ENCODE measurements at places on chromosomes 6 and 20.
A peak's percentile ranks its signal among the peaks of the same experiment; 100 is the strongest.

- no peak for DNase-seq
Measured at GRCh38 chr20:54199283-54199682, 8.6 kb upstream of the PFDN4 start.

GRCh38 chr6:131776985-131777384 is 30.8 kb upstream of the ENPP1 start:
- no peak for DNase-seq

GRCh38 chr20:39576771-39577170 is 614.6 kb downstream of the DHX35 start:
- no peak for DNase-seq

DNA sequence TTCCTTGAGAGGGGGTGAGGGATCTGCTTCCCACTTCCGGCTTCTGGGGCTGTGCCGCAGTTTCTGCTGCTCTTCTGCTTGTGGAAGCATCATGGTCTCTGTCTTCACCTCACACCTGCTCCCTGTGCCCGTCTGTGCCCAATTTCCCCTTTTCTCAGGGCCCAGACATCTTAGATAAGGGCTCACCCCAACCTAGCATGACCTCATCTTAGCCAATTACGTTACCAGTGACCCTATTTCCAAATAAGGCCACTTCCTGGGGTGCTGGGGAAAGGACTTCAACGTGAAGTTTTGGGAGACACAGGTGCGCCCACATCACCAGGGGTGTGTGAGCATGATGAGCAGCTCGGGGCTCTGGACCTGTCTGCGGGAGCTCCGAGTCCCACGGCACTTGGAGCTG is 20.7 kb upstream of the RBBP8NL start:
- DNase-seq = no peak

DNA sequence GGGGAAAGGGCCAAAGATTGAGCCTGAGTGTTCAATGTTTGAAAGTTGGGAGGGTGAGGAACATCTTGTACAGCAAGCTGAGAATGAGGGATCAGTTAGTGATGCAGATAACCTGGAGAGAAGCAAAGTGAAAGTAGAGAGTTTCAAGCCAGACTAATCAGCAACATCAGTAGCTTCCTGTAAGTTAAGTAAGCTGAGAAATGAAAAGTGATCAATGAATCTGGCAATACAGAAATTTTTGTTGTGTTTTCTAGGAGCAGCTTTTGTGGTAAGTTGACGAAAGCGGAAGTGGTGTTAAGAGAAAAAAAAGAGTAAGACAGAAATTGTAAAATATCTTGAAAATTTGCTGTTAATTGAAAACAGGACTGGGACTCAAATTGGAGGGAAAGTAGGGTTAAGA is 855.5 kb upstream of the MAP3K7 start:
- no peak for DNase-seq

DNA sequence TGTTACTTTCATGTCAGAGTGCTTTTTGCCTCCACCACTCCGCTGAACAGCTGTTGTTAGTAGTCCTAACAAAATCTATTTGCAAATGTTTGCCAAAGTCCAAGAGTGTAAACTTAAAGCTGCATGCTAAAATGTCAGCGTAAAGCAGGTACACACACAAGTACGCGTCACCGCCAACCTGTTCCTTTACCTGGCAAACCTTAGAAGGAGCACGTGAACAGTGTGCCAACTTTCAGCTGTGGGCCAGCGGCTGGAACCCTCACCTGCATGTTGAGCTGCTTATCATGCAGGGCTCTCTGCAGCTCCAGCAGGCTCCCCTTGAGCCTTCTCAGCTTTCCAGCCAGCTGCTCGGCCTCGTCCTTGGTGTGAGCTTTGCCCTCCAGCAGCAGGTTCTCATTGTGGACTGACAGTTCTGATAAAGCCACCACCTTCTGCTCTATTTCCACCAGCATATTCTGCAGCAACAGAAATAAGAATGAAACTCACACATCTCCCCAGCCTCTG is 359.3 kb downstream of the SYNE1 start:
- no peak for DNase-seq

GRCh38 chr20:3631534-3631933 is 31.7 kb downstream of the GFRA4 start:
- DNase-seq = no peak

- no peak for DNase-seq
Measured at GRCh38 chr6:138514860-138515540, 15.7 kb upstream of the NHSL1 start.

- DNase-seq = no peak
Measured at GRCh38 chr20:64110411-64111068, 3.2 kb upstream of the NPBWR2 start.

DNA sequence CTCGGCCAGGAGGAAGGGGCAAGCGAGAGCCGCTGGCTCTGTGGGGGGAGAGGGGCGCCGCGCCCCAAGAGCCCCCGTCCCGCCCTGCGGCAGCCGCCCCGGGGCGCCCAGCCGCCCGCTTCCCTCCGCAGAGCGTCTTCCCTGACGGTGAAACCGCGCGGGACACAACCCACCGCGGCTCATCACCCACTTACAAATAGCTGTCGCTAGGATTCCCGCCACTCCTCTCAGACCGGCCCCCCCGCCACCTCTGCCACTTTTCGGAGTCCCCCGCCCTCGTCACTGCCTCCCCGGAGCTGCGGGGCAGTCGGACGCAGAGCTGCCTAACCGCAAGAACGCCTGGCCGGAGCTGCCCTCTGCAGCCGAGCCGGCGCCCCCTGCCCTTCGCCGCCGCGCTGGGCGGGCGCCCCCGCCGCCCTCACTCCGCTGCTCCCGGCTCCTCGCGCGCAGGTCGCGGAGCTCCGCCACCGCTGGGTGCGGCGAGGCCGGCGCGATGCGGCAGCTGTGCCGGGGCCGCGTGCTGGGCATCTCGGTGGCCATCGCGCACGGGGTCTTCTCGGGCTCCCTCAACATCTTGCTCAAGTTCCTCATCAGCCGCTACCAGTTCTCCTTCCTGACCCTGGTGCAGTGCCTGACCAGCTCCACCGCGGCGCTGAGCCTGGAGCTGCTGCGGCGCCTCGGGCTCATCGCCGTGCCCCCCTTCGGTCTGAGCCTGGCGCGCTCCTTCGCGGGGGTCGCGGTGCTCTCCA is at the start of gene SLC35D3:
Gene SLC35D3 (plus strand): TSS at position 366 of the 749 bp plus-strand sequence. CDS start 128 bp downstream, at position 494.
- no peak for DNase-seq

- DNase-seq = no peak
Measured at GRCh38 chr20:3658716-3659491, 4.3 kb downstream of the GFRA4 start.

- DNase-seq = no peak
Measured at GRCh38 chr6:40695750-40696415, 108.7 kb upstream of the LRFN2 start.

GRCh38 chr6:128574402-128574801 is 54.0 kb upstream of the PTPRK start:
- DNase-seq = no peak

DNA sequence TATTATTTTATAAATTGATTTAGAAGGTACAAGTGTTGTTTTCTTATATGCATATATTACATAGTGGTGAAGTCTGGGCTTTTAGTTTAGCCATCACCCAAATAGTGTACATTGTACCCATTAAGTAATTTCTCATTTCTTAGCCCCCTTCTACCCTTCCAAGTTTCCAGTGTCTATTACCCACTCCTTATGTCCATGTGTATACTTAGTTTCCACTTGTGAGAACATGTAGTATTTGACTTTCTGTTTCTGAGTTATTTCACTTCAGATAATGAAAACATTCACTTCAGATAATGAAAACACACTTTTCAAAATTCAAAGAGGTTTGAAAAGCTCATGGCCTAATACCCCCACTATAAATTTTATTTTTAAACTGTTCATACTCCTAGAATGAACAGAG is 14.5 kb downstream of the DEFB125 start:
- no peak for DNase-seq

DNA sequence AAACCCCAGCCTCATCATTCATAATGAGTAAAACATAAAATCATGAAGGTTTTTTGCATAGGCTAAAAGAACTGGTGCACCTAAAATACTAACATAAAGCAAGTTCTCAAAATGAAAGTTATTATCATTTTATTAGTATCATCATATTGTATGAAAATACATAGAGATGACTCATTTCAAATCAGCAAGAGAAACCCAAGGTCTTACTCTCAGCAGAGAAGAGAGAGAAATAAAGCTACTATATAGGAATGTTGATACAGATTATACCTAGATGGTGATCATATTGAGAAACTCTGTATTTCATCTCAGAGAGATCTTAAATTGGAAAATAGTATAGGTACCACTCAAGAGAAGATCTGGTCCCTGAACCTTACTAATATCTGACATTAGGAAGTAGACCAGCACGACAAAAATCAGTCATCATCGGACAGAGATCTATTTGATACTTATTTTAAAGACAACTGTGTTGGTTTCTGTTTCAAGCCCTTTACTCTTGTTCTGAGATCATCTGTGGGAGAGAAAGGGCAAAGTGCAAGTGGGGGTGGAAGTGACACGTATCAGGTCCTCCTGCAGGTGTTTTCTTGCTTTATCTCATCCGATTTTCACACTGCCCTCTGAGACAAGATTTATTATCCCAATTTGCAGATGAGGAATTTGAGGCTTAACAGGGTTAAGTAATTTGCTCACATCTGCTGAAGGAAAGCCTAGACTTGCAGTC is 532.3 kb downstream of the MAFB start:
- no peak for DNase-seq

- DNase-seq = no peak
Measured at GRCh38 chr6:151140767-151141166, 99.0 kb upstream of the AKAP12 start.

DNA sequence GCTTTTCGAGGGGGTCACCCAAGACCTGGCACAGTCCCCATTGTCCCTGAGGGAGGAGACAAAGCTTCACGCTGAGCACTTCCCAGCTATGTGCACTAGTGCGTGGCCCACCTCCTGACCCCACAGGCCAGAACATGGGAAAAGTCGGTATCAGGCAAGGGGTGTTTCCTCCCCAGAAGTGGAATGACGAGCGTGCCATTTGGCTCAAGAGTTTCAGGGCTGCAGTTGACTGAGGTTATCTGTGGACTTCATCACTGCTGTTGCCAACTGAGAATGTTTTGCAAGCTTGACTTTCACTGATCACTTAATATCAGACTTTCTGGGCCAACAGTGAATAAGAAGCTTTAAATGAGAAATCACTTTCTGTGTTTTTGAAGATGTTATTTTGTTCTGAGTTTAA is 137.0 kb upstream of the AFDN start:
- no peak for DNase-seq

DNA sequence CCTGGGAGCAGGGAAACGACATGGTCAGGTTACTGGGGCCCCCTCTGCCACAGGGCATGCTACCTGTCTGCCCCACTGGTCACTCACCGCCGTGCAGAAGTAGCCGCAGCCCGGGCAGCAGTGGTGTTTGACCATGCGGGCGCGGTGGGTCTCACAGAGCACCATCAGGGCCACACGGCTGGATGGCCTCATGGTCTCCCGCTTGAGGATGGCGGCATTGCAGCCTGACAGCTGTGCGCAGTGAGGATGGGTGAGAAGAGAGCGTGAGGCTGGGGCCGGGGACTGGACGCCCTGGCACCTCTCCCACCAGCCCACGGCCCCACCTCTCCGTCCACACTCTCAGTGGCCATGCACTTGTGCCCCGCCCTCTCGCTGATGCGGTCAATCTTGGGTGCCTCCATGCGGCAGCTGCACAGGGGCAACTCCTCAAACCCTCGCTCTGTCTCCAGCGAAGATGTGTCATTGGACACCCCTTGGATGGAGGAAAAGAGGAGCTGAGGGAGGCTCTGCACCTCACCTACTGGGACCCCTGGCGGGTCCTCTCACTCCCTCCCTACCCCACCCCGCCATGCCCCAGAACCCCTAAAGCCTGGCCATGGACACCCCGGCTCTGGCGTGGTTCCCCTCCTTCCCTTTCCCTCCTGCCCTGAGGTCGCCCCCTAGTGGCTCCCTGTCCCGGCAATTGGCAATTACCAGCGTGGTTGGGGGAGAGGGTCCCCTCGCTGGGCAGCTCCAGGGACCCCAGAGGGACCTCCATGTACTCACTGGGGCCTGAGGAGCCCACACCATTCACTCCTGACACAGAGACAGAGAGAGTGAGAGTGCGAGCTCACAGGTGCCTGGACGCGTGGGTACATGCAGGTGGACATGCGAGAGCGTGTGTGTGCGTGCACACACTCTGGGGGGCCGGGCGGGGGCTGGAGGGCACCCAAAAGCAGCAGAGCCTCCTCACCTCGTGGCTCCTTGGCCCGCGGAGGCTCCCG is 8.9 kb downstream of the EHMT2 start:
- DNase-seq = peak; percentile 44

GRCh38 chr20:59485576-59486454 is 118.5 kb upstream of the PHACTR3 start:
- DNase-seq = no peak

GRCh38 chr6:1105833-1106400 is 206.0 kb upstream of the FOXQ1 start:
- DNase-seq = no peak

DNA sequence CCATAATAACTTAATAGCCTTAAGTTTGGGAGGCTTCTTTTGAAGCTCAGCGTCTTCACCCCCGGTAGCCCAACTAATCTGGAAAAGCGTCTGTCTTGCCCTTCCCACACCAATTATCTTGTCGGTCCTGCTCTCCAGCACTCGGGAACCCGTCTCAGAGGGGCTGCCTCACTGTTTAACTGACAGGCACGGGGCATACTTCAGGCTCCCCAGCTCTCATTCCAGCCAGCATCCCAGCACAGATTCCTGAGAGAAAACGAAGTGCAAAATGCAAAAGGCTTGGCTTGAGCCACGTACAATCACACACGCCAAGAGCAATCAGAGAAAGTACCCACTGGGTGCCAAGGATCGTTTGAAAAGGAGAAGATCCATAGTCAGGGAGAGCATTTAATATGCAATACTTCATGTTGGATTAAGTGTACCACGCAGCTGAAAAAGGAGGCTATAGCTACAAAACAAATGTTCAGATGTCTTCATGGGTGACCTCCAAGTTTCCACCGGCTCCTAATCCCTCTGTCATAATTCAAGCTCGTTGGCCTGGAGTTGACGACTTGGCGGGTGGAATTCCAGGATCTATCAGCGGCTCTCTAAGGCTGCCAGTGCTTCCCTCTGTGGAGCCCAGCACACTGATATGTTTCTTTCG is 53.7 kb upstream of the STX16 start:
- no peak for DNase-seq

DNA sequence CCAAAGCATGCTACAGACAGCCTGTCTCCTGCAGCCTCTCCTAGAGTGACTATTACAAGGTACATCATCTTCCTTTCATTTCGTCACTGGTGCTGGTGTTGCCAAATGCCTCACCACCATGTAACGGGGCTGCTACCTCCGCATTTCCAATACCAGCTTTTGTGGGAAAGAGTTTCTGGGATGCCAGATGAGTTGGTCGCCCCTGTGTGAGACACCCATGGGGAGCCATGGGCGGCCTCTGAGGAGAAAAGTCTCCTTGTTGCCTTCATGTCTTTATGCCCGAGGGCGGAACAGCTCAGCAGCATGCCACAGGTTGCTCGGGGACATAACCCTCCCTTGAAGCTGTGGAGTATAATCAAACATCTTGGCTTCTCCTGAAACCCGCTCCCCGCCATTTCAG is 169.6 kb downstream of the THBS2 start:
- no peak for DNase-seq
